ENCODE measurements at places on chromosomes 1 and 21.
A peak's percentile ranks its signal among the peaks of the same experiment; 100 is the strongest.

GRCh38 chr1:189429610-189430009, 1048.1 kb downstream of the BRINP3 start:
- peak; percentile 6 for DNase-seq

DNA sequence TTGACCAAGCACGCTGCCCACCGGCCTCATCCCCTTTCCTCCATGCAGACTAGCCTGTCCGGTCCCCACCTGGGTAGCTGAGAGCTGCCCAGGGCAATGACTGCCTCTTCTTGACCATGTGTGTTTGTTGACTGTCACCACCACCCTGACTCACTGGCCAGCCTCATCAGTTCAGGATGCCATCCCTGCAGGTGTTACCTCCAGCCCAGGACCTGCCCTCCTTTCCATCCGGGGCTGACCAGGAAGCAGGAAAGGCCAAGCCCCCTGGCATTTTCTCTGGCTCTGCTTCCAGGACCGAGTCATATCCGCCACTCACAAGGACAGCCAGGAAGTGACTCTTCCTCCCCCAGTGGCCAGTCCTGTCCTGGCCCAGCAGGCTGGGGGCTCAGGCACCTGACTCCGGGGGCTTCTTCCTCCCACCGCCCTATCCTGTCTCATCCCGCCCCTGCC, 17.1 kb downstream of the EPHA2 start:
- DNase-seq = no peak

- DNase-seq = no peak
Observed at GRCh38 chr1:6144647-6145395, 35.3 kb downstream of the CHD5 start.

DNA sequence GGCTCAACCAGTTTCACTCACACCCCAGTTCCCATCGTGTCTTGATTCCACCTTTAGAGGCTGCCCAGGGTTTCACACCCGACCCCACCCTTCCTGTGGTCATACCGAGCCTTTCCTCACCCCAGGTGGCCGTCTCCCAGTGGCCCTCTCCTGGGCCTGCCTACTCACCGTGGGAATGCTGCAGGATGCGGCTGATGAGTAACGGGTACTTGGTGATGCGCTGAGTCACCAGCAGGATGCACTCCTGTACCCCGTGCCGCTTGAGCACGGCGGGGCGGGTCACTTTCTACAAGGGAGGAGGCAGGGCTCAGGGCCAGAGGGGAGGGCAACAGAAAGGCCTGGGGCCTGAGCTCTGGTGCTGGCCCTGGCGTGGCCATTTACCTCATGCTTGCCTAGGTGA, 16.4 kb downstream of the ARHGEF2 start:
- DNase-seq = peak; percentile 90

- no peak for DNase-seq
Observed at GRCh38 chr1:51735746-51736254, 118.9 kb downstream of the OSBPL9 start.

DNA sequence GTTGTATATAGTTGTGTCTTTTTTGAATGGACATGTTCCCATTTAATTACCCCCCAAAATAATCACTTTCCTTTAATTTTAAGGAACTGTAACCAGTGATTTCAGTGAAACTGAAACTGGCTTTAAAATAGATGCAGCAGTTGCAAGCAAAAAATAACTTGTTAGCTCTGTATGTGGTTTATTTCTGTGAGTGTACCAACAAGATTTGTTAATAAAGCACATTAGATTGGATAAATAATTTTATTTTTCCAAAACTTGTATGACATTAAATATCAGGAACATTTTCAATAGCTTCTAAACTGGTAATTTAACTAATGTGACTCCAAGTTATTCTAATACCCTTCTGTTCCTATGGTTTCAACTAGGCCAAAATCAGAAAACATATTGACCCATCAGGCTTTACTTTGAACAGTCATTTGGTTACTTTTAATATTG, 184.3 kb upstream of the CACYBP start:
- DNase-seq = no peak

- no peak for DNase-seq
Observed at GRCh38 chr1:32742199-32742947, 39.8 kb upstream of the SYNC start.

DNA sequence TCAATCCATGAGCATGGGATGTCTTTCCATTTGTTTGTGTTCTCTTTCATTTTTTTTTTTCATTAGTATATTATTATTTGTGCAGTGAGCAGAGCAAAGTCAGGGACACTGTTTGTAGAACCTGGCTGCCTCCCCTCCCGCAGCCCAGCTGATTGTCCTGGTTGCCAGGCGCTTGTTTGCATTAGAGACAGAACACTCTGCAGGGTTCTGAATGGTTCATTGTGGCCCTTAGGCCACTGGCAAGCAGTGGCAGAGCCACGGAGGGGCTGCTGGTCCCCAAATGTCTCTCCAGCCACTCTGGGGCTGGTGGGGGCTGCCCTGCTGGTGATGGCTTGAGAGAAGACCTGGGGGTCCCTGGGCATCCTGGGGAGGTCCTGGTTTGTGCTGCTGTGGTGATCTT, 29.0 kb downstream of the ETS2 start:
- DNase-seq = no peak

DNA sequence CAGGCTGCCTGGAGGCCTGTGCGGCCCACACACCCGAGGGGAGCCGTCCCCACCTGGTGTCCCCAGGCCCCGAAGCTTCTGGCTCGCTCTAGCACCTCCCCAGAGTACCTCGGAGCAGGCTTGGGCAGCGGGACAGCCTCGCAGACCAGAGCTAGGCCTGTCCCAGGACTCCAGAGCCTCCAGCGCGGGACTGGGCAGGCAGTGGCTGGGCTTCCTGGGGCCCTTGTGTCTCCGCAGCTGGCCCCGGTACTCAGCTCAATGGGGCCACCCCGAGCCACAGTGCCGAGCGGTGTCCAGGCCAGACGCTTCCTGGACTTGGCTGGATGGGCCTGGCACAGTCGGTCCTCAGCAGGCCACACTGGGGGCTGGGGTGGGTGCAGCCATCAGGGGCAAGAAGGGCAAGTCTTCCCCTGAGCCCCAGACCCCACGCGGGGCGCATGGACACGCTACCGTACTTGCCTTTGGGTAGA, 4.9 kb downstream of the SCNN1D start:
- no peak for DNase-seq

- DNase-seq = no peak
Observed at GRCh38 chr1:169052727-169053126, 53.8 kb upstream of the ATP1B1 start.

GRCh38 chr1:24588573-24588972, 32.7 kb downstream of the NCMAP start:
- no peak for DNase-seq

GRCh38 chr1:223019256-223019655, 123.8 kb downstream of the TLR5 start:
- no peak for DNase-seq

DNA sequence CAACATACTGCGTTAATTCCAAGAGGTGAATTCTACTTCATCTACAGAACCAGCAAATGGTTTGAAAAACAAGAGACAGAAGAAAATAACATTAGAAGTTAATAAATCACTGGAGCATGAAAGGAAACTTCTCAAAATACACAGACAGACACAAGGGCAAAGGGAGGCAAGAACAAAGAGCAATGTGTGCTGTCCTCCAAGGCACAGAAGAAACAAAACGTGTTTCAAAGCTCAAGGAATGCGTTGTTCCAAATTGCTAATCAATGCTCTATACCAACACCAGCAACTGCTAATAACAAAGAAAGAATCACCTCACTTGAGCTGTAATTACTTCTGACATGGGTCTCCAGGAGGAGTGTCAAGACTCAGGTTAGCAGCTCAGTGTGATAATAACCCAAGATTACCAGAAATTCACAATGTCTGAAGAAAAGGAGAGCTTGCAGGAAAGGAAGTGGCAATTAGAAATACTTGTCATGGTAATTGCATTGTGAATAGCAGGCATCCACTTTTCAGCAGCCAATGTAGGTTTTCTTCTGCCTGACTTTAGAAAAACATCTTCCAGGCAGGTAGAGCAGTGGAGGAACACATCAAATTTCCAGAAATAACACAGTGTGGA, 175.4 kb downstream of the SEC16B start:
- DNase-seq = no peak

DNA sequence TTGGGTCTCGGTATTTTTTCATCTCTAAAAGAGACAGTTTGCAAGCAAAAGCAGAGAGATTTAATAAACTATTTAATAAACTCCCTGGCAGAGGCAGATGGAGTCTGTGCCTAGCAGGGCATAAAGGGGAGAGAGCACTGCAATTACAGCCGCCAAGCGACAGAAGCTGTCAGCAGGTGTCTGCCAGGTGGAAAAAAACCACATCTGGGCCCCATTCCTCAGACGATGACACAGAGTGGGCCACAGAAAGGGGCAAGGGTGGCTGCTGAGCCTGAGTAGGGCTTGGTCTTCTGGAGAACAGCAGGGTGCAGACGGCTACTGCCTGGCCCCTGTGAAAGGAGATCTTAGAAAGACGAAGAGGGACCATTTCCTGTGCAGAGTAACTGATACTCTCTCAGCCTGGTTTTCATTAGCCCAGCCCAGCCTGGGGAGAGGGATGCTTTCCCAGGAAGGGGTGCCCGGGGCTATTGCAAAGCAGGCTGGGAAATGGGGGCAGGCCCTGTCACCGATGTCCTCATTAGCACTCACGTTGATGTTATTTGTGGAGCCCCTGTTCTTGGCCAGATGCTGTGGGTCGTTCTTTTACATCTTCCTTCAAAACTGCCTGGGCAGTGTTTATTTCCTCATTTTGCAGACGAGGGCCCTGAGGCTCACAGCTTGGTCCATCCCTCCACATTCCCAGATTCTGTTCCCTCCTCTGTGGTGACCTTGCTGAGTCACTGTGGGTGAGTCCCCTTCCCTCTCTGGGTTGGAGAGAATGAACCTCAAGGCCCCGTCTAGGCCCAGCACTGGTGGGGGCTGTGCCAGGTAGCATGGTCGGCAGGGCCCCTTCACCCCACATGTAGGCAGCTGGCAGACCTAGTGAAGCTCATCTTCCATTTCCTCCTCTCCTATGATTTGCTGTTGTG, 472.7 kb downstream of the PTPRU start:
- DNase-seq = peak; percentile 67

- DNase-seq = no peak
Observed at GRCh38 chr1:108801101-108801500, 54.6 kb downstream of the STXBP3 start.

GRCh38 chr1:26789931-26790330, 2.2 kb downstream of the PIGV start:
- no peak for DNase-seq

- no peak for DNase-seq
Observed at GRCh38 chr1:235008239-235008638, 120.4 kb downstream of the TOMM20 start.

DNA sequence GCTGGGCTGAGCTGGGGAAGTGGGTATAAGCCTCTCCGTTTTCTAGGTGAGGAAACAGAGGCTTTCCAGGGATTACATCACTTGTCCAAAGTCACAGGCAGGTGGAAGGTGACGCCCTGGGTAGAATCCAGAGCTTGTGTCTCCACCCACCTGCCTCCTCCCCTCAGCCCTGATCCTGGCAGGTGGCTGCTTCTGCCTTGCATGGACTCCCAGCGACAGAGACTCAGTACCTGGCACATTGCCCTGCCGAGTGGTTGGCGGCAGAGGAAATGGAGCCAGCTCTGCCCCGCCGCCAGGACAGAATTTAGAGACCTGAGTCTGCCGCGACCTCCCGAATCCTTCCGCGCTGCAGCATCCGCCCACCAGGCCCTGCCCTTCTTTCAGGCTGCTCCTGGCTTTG, 2.1 kb downstream of the PLA2G2E start:
- no peak for DNase-seq

DNA sequence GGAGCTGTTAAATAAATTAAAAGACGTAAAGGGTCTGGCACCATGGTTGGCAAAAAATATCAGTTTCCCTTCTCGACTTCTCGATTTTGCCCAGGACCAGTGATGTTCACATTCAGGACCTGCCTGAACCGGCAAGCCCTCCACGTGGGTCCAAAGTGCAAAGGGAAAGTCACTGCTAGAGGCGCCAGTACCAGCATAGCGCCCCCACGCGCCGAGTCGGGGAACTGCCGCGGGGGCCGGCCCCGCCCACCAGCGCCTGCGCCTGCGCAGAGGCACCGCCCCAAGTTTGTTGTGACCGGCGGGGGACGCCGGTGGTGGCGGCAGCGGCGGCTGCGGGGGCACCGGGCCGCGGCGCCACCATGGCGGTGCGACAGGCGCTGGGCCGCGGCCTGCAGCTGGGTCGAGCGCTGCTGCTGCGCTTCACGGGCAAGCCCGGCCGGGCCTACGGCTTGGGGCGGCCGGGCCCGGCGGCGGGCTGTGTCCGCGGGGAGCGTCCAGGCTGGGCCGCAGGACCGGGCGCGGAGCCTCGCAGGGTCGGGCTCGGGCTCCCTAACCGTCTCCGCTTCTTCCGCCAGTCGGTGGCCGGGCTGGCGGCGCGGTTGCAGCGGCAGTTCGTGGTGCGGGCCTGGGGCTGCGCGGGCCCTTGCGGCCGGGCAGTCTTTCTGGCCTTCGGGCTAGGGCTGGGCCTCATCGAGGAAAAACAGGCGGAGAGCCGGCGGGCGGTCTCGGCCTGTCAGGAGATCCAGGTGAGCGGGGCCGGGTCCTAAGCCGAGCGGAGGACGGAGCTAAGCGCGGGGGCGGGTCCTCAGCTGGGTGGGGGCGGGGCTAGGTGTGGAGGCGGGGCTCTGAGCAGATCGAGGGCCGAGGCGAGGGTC, at the start of gene PINK1:
TSS of gene PINK1 (plus strand) at position 269 of the 875 bp plus-strand sequence. CDS start at position 360, 91 bp downstream.
- peak; percentile 46 for DNase-seq

GRCh38 chr1:31788825-31789256, 24.7 kb upstream of the ADGRB2 start:
- DNase-seq = peak; percentile 55

DNA sequence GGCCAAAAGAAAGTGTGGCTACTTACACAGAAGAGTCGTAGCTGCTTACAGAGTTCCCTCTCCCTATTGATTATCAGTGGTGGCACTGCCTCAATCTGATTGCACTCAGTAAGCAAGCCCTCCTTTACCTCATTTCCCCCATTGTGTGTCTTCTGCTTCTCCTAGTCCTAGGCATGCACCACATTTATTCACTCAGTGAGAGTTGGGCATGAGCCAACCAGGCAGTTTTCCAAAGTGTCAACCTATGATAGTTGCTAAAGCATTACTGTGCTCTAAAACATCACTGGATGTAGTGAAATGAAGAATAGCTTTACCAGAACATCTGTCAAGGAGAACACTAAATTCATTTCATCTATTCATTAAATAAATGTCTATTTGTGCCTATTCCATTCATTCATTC, 19.3 kb downstream of the GJA5 start:
- no peak for DNase-seq

DNA sequence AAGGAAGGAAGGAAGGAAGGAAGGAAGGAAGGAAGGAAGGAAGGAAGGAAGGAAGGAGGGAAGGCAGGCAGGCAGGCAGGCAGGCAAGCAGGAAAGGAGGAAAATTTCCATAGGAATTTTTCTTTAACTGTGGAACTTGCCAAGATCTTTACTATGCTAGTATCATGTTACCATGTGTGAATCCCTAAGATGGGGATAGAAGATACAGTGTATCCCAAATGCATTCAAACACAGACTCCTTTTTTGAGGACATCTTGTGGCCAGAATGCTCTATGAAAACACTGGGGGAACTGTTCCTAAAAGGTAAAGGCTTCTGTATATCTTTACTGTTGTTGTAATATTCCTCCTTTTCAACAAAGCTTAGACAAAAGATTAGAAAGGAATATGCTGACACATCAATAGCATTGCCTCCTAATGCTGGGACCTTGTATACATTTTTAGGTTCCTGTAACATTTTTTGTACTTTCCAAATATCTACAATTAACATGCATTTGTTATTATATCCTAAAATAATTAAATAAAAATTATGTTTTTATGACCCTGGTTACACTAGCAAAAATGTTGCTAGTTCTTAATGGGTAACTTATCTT, 20.6 kb downstream of the CCDC190 start:
- DNase-seq = no peak

- no peak for DNase-seq
Observed at GRCh38 chr1:33191731-33192275, 10.0 kb upstream of the TRIM62 start.

GRCh38 chr1:204915861-204916495, 45.3 kb downstream of the NFASC start:
- no peak for DNase-seq
